ENCODE measurements at places on chromosomes 11 and 22.

DNA sequence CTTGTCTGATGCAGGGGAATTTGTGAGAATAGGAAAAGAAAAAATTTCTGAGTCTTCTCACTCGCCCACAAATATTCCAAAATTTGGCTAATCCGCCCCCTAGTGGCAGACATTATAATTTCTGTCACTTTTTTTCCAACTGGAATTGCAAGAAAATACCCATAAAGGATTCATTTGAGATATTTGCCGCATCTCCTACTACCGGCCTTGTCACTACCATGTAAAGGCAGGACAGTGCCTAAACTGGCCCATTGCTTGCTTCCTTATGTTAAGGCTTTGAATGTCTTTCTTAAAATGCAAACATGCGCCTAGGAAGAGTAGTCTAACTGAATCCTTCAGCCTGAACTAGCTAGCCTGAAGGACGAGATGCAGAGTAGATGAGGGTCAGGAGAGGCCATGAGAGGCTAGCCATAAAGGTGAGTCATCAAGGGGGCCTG, 9.3 kb upstream of the CEP295 start:
- DNase-seq, result peak; percentile 56

- DNase-seq, result no peak
These were observed 278 bp downstream of the ROM1 start for GRCh38 chr11:62613291-62613778.

DNA sequence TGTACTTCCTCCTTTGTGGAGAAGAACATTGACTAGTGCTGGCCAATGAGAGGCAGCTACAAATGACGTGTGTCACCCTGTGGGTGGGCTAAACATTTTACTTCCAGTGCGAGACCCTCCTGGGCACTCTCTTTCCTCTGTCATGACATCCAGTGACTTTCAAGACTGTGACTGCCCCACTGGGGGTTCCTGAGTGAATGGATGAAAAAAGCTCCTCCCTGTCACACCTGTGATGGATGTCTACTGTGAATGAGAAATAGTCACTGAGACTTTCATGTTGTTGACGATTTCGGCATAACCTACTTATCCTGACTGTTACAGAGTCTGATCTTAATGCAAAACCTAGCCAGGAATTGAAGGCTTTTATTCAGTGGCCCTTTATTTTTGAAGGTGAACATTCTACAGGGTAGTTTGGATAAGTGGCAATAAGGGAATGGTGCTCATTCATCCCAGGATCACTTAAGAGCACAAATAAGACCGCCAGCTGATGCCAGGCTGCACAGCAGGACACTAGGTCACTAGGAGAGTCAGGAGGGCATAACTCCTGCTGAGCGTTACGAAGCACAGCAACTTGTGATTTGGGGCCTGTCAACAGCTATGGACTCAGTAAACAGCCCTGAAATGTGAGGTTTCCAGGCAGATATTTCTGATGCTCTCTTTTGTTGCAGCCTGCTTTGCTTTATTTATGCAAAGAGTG, 636.6 kb downstream of the NTM start:
- no peak for DNase-seq

DNA sequence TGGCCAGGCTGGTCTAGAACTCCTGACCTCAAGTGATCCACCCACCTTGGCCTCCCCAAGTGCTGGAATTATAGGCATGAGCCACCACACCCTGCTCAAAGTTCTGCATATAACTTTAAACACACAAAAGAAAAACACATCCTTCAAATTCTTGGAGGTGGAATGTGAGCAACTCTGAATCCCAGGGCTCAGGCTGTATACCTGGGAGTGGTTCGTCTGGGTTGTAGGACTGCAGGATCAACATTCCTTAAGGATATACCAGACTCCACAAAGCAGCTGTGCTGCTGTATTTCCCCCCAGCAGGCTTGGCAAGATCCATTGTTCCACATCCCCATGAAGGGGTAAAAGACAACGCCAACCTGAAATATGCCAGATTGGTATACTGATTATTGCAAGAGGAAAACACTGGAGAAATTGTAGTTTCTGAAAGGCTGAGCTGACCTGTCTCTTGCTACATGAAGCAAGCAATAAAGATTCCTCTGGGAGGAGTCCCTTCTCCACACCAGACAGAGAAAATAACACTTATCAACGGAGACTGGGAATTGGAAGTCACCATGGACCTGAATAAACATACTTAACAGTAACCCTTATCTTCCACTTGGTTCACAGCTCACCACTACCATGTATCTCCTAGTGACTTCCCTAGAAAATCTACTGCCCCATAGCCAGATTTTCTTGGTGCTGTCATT, 12.2 kb upstream of the RPS3 start:
- no peak for DNase-seq

GRCh38 chr22:49017482-49018329, 810.0 kb downstream of the BRD1 start:
- DNase-seq, result no peak

DNA sequence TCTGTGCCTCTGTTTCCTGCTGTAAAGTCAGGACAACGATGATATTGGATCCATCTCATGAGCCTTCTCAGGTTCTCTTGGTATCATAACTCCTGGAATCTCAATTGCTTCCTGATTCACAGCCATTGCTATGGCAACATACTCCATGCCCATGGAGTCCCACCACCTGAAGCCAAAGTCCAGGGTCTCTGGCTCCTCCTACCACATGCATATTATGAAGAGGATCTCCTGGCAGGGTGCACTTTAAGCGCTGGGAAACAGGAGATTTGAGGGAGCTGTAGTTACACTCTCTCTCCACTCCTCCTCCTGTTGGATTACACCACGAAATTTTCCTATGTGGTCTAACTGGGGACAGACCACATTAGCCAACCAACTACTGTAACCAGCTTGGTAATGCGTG, 130.9 kb upstream of the SEZ6L start:
- no peak for DNase-seq

DNA sequence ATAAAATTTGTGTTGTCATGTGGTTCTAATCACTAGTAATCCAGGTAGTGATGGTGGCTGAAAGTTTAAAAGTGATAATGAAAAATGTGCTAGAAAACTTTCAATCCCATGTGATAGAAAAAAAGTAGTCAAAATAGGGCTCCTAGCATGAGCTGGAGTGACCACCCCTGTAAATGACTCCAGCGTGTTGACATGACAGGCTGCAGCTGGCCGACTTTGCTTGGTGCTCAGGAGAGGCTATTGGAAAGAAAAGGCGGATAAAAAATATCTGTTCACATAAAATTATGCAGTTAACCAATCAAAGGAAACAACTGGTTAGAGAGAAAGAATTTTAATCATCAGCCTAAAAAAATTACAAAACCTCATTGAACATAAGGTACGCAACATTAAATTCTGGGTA, 16.9 kb upstream of the MTCH2 start:
- DNase-seq, result no peak

DNA sequence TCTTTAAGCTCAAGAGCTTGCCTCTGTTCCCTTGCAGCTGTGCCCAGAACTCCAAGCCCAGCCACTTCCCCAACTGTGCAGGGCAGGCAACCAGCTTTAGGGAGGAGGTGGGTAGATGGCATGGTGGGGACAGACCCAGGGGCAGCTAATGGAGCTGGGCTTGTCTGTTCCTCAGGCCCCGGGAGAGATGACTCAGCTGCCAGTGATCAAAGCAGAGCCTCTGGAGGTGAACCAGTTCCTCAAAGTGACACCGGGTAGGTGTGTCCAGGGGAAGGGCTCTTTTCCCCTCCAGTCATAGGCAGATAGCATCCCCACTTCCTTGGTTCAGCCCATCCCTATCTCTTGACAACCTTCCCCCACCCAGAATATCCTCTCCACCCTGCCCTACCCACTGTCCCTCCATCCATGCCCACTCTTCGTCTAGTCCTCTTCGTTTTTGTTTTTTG, 32.4 kb downstream of the CREB3L1 start:
- DNase-seq, result no peak

DNA sequence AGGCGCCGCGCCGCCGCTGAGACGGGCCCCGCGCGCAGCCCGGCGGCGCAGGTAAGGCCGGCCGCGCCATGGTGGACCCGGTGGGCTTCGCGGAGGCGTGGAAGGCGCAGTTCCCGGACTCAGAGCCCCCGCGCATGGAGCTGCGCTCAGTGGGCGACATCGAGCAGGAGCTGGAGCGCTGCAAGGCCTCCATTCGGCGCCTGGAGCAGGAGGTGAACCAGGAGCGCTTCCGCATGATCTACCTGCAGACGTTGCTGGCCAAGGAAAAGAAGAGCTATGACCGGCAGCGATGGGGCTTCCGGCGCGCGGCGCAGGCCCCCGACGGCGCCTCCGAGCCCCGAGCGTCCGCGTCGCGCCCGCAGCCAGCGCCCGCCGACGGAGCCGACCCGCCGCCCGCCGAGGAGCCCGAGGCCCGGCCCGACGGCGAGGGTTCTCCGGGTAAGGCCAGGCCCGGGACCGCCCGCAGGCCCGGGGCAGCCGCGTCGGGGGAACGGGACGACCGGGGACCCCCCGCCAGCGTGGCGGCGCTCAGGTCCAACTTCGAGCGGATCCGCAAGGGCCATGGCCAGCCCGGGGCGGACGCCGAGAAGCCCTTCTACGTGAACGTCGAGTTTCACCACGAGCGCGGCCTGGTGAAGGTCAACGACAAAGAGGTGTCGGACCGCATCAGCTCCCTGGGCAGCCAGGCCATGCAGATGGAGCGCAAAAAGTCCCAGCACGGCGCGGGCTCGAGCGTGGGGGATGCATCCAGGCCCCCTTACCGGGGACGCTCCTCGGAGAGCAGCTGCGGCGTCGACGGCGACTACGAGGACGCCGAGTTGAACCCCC, 798 bp downstream of the BCR start:
- no peak for DNase-seq

DNA sequence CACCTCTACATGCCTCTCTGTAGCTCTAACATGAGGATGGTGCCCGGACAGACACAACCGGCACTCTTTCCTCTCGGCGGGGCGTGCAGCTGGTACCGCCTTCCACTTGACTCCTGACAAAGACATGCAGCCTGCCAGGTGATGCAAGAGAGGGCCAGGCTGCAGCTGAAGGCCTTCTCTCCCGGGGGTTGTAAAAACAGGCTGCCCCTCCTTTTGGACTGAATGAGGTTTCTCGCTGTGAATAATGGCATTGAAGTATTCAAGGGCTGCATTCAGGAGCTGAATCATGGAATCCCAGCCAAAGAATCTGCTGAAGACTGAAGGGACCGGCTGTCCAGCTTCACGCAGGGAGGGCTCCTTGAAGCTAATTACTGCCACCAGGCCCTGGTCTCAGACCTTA, 110.9 kb downstream of the GALNT18 start:
- DNase-seq, result no peak

DNA sequence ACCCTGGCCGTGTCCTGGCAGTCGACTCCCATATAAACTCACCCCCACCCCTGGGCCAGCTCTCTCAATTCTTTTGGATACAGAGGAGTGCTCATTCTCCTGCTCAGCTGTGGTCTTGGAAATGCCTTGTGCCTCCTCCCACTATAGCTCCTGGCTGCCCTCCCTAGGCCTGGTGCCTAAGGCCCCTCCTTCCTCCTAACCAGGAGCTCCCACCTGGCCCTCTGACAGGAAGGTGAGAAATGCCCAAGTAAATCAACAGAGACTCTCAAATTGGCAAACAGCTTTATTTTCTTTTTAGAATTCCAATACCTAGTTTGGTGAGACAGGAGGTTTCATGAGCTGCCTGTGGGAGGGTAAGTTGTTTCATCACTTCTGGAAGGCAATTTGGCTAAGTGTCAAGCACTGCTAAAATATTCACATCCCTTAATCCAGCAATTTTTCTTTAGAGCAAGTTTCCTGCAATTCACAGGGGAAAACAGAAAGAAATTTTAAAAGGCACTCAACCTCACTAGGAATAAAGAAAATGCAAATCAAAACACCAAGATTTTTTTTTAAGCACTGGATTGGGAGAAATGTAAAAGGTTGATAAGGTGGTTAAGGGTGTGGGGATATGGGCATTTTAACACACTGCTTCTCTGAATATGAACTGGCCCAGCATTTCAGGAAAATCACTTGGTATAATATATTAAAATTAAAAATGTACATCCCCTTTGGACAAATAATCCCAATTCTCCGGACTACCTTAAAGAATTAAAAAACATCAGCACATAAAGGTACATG, 209.7 kb upstream of the ARHGAP20 start:
- DNase-seq, result no peak

DNA sequence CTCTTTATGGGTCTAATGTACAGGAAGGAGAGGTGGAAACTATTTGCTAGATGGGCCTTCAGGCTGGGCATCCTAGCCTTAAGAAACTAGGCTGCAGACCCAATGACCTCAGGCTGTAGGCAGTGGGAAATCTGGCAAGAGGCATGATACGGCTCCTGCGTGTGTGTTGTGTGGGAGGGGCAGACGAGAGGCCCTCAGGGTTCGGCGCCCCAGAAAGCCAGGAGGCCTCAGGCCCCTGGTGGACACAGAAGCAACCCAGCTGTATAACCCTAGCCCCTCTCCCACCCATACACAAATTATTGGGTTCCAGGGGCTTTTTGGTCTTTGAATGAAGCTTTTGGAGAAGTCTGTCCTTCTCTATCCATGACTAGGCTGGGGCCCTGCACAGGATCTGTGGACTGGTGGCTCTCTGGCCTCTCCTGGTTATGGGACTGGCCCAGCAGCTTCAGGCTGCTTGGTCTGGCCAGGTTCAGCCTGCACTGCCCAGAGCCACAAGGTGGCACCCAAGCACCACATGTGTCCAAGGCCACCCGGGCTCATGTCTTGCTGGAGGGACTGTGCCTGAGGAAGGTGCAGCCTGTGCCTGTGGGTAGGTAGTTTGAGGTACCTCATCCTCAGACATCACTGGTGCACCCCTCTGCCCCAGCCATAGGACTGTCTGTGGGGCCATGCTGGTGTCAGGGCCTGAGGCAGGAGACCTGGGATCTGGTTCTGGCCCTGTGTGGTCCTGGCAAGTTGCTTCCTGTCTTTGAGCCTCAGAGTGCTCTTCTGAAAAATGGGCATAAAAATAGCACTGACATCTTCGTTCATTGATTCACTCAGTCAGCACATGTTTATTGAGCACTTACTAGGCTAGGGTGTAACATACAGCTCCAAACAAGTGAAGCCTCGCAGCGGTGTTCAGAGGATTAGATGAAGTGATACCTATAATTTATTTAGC, 87.5 kb downstream of the RRM1 start:
- peak; percentile 66 for DNase-seq

- no peak for DNase-seq
These were observed 179.6 kb upstream of the PDGFD start for GRCh38 chr11:104343578-104343977.

DNA sequence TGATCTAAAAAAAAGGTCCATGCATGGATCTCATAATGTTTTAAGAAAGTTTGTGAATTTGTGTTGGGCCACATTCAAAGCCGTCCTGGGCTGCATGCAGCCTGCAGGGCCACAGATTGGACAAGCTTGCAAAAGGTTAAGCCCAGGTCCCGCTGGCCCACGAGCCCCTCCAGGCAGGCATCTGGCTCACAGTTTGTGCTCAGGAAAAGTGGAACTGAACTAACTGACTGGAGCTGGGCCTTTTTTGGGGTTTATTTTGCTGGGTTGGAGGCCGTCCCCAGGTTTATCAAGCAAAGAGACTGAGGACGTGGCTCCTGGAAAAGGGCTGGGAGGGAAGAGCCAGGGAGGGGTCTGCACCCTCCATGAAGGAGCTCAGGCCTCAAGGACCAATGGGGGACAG, 32.1 kb upstream of the BAIAP2L2 start:
- no peak for DNase-seq

- no peak for DNase-seq
These were observed 60.8 kb downstream of the PPFIBP2 start for GRCh38 chr11:7574491-7575130.

GRCh38 chr11:20226933-20227332, 66.7 kb upstream of the DBX1 start:
- no peak for DNase-seq

All from EL (cell line).